Naive B cell (primary cell): ENCODE measurements at places on chromosomes 2 and 18. TPM values are rescaled to one million over a fixed set of nuclear protein-coding genes. Genes with fewer than 3 reads are reported as not detected.

VIL1 gene
- 0.29 TPM for polyA plus RNA-seq

DNA sequence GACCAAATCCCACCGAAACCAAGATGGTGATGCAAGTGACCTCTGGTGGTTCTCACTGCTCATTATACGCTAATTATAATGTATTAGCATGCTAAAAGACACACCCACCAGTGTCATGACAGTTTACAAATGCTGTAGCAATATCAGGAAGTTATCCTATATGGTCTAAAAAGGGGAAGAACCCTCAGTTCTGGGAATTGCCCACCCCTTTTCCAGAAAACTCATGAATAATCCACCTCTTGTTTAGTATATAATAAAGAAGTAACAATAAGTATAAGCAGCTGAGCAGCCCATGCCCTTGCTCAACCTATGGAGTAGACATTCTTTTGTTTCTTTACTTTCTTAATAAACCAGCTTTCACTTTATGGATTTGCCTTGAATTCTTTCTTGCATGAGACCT is 31.0 kb upstream of the FMNL2 start:
- DNase-seq, result no peak

DNA sequence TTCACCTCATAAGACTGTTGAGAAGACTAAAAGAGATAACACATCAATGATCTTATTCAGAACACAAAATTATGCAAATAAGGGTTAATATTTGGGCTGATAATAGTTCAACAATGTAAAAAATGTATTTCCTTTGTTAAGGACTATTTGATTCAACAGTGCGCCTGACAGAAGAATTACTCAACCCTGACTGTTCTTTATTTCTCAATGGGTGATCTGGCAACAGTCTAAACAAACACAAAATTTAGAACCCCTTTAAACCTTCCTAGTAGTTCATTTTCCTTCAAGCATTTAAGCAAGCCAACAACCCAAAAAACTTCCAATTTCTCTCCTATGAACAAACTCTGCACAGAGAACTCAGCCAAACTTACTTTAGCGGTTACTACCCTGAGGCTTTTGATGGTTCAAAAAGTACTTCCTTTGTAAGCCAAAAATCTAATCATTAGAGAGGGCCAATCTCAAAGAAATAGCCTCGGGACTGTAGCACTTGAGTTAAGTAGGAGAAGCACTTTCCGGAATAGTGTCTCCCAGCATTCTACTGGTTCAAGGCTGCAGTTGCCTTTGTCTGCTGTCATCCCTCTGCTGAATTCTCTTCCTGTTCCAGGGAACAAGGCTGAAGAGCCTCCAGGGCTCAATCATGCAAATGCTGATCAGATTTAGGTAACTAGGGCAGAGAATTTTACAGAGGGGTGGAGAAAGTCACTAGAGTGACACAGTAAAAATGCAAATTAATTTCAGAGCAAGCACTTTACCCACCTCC is 40.9 kb upstream of the MAPK4 start:
- no peak for DNase-seq

- DNase-seq, result no peak
These were observed 85.0 kb downstream of the MAP3K20 start for GRCh38 chr2:173160618-173161017.

- DNase-seq, result no peak
These were observed 153.6 kb downstream of the UPP2 start for GRCh38 chr2:158255257-158255656.

DNA sequence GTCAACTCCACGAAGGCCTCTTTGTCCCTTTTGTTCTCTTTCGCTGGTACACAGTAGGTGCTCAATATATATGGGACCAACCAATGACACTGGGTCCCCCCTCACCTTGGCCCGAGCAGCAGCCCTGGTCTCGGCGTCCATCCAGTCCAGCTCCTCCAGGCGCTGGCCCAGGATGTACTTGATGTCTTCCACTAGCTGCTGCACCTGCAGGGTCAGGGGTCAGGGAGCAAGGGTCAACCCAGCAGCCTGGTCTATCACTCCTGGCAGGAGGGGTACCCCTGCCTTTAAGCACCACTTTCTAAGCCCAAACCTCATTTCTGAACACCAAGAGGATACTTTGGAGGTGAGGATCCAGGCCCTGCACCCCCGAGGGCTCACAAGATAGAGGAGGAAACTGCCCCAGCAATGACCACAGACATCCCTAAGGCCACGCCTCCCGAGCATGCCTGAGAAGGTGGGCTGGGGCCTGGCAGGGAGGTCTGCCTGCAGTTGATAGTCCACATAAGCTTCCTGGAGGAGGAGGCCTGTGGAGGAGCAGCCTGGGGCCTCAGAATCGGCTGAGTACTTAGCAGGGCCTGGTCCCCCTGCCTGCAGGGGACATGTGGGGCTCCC is 4.2 kb downstream of the ECEL1 start:
- DNase-seq, result no peak

DNA sequence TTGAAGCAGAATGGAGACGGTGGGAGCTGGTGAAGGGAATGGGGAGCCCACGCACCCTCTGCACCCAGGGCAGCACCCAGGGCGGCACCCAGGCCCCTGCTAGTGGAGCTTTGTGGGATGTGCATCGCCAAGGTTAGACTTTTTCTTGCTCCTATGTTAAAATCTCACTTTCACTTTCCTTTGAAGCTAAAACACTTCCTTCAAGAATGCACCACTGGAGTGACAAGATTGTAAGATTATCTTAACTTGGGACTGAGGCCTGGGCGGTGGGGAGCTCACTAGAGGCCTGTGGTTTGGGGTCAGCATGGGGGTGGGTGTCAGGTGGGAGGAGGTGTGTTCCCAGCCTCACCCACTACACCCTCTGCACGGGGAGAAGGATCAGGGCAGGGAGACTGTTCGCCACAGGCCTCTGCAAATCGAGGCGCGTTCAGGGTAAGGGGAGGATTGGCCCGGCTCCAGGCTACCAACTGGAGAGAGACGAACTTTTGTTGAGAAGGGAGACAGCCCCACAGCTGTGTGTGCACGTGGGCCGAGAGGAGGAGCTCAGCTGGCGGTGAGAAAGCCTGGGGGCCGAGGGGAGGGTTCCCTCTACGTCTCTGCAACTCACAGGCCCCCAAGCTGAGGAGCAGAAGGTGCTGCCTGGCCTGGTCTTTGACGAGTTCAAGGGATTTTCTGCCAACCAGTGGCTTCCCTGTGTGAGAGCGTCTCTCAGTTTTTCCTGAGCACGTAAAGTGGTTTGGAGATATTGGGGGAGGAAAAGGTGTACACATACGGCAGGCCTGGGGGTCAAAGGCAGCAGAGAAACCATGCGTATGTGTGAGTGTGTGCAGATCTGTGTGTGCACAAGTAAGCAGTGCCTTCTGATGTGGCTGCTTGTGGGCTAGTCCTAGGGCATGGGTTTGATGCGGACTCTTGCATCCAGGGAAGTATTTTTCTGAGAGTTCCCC is 147.7 kb downstream of the KLHL29 start:
- no peak for DNase-seq
